Glomerular endothelial cell (primary cell): ENCODE measurements at places on chromosomes 11 and 22.

DNA sequence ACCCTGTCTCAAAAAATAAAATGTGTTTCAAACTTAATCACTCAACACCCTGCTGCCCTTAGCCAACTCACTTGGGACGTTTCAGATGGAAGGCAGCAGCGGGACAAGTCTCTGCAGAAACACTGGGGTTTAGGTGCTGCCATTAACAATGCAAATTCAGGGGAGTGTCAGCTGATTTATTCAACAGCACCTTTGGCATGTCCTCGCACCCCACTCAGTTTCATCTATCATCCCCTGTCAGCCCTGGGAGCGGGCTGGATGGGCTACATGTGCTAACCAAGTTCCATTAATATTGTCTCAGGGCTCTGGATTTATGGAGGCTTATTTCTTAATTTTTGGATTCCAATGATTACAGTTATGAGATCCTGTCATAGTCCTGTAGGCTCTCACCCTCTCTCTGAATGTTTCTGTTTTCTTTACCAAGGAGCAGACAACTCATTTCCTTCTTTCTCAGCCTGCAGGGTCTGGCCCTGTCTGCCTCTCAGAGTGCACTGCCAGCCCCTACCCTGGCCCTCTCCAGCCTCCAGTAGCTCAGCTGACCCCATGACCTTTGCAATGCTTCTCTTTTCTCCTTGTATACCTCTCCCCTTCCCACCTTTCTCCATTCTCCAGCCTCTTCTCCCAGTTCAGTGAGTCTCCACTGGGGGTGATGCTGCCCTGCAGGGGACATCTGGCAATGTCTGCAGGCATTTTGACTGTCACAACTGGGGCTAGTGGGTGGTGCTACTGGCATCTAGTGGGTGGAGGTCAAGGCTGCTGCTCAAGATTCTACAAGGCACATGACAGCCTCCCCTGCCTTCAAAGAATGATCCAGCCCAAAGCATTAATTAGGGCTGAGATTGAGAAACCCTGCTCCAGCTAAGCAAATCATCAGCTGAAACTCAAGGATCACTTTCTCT is 79.0 kb downstream of the APIP start:
- no peak for DNase-seq

GRCh38 chr11:34827228-34827627 is 89.0 kb downstream of the APIP start:
- DNase-seq = no peak

DNA sequence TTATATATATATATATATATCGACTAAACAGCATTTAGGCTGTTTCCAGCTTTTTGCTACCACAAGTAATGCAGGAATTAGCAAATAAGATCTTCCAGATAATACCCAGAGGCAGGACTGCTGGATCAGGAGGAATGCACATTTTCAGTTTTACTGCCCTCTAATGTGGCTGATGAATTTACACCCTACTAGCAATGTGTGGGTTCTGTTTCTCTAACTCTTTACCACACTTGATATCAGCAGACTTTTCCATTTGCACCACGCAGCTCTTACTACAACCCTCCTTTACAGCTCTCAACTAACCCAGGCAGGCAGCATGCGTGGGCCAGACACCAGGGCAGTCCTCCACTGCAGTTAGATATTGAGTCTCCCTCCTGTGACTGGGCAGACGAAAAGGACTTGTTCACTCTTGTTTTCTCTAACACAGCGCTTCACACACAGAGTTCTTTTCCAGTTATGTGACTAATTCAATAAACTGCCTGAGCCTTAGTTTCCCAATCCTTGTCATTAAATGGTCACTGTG is 67.7 kb downstream of the IGLL5 start:
- no peak for DNase-seq

DNA sequence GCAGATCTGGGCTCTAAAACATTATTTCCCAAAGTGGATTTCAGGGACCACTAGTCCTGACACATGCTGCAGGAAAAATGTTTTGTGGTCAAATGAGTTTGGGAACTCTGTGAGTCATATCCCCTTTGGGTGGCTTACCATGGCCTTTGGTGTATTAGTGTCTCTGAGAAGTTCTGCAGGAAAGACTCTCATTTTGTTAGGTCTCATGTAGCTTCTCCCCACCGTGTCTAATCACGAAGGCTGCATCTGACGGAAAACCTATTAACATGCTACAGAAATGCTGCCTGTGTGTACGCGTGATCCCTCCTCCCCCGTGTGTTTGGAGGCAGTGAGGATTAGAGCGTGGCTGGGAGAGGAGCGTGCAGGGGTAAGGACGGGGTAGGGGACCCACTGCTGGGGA is 191.7 kb downstream of the ST3GAL4 start:
- no peak for DNase-seq

- DNase-seq = no peak
These were observed 731.0 kb upstream of the CNTN5 start for GRCh38 chr11:98289617-98290263.

GRCh38 chr11:32426192-32426591 is 9.1 kb downstream of the WT1 start:
- no peak for DNase-seq
